Activated CD8-positive, alpha-beta memory T cell treated with anti-CD3 and anti-CD28 coated beads for 4 hours (primary cell): ENCODE measurements at places on chromosomes 5 and 9.

DNA sequence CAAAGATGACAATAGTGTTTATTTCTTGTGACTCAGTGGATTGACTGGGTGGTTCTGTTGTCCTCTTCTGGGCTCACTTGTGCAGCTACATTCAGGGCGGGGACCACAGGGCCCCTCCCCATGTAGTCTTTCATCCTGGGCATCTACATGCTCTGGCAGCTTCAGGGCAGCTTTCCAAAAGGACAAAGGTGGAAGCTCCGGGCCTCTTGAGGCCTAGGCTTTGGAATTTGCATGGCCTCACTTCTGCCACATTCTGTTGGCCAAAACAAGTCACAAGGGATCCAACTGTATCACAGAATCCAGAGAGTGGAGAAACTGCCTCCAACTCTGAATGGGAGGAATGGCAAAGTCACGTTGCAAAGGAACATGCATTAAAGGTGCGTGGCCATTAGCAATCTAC is 64.3 kb downstream of the ARHGAP26 start:
- no peak for DNase-seq

DNA sequence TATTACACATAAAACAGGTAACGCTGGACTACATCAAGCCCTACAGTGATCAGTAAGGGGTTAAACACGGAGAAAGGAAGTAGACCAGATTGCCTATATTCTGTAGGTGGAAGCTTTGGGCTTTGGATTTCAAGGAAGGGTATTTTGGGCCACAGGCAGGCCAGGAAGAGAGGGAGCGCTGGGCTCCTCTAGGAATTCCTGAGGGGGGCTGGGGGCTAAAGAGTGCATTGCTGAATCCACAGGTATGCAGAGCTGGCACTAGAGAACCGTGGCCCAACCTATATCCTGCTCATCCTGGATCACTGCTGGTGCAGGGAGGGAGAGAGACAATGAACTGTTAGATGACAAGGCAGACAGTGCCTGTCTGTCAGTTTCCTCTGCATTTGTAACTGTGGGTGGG is 367.1 kb downstream of the CSNK1G3 start:
- DNase-seq = no peak

- no peak for DNase-seq
These were observed 576.2 kb upstream of the CLINT1 start for GRCh38 chr5:158435161-158435616.

DNA sequence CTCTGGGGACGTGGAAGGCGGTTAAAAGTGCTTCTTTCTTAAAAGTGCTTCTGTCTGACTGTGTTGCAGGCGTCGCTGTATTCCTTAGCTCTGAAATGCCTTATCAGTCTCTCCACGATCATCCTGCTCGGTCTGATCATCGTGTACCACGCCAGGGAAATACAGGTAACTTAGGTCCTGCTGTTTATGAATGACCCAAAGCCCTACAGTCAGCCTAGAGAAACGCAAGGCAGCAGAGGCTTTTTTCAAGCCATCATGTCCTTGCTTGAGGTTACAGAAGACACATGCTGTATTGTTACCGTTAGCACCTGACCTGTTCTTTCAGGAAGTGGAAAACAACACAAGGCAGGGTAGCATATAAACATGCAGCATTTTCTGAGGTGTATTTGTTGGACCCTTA is 2.0 kb downstream of the KCNN2 start:
- no peak for DNase-seq

GRCh38 chr5:58842852-58843251 is 260.0 kb downstream of the RAB3C start:
- DNase-seq = no peak

DNA sequence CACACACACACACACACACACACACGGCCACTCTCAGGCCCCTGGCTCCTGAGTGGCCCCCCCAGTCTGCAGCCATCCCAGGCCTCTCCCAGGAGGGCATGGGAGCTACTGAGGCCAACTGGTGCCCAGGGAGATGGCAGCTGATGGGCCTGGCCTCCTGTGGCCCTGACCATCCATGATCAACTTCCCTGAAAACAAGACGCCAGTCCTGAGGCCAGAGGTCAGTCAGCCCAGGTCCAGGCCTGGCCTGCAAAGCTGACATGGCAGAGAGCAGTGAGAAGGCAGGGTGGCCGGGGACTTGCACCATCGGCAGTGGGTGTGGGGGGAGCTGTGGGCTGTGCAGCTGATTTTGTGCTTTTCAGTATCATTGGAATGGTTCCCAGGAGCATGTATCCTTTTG is 47.0 kb downstream of the SARDH start:
- no peak for DNase-seq

GRCh38 chr5:157747173-157747740 is 3.7 kb downstream of the LSM11 start:
- DNase-seq = no peak

DNA sequence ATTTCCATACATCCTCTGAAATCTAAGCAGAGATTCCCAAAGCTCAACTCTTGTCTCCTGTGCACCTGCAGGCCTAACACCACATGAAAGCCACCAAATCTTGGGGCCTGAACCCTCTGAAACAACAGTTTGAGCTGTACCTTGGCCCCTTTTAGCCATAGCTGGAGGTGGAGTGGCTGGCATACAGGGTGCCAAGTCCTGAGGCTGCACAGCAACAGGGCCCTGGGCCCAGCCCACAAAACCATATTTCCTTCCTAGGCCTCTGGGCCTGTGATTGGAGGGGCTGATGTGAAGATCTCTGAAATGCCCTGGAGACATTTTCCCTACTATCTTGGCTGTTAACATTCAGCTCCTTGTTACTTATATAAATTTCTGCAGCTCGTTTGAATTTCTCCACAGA is 26.5 kb downstream of the DOCK2 start:
- DNase-seq = no peak

- no peak for DNase-seq
These were observed 232.3 kb upstream of the TBCA start for GRCh38 chr5:78008356-78008967.

GRCh38 chr9:88890546-88890945 is 100.7 kb upstream of the S1PR3 start:
- DNase-seq = no peak

DNA sequence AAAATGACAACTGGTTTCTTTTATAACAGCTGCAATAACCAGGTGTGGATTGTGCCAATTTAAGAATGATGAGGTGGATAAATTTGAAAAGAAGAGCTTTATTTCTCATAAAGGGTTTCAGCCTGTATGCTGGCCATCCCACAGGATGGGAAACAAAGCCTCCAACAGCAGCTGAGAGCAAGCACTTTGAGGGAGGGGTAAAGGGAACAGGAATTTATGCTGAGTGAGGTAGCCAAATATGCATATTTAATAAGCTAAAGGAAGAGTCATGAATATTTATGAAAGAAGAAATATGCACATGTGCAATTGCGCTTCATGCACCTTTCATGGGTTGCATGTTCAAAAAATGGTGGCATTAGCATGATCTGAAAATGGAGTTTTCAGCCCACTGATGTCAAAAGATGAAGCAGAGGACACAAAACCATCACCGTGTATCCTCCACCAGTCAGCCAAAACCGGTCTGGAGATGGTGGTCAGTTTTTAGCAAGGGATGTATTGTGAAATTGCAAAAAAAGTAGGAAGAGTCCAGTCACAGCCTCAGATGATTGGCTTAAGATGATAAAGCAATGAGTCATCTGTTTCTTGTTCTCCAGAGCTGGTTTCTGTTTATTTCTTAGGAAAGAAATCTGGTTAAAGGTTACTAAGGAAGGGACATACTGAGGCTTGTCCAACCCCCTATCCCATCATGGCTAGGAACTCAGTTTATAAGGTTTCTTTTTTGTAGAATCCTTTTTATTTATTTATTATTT is 47.9 kb downstream of the DEPDC1B start:
- no peak for DNase-seq

DNA sequence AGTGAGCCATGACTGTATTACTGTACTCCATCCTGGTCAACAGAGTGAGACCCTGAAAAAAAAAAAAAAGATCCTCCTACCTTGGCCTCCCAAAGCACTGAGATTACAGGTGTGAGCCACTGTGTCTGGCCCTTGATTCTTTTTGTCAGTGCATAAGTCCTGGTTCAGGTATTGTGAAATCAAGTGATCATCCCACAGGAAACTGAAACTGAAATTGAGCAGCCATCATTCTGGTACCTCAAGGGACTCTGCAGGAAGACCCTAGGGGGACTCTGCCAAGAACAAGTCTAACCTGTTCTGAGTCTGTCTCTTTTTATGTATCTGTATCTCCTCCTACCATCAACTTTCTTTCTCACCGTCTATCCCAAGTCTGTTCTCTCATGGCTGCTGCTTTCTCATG is 1.9 kb upstream of the DCAF10 start:
- DNase-seq = no peak

- DNase-seq = no peak
These were observed 202.0 kb downstream of the ADAMTSL1 start for GRCh38 chr9:18675973-18676372.

- DNase-seq = no peak
These were observed 526.7 kb upstream of the TRPC7 start for GRCh38 chr5:136892000-136892399.

GRCh38 chr9:28051559-28052503 is 478.6 kb upstream of the C9orf72 start:
- DNase-seq = no peak

DNA sequence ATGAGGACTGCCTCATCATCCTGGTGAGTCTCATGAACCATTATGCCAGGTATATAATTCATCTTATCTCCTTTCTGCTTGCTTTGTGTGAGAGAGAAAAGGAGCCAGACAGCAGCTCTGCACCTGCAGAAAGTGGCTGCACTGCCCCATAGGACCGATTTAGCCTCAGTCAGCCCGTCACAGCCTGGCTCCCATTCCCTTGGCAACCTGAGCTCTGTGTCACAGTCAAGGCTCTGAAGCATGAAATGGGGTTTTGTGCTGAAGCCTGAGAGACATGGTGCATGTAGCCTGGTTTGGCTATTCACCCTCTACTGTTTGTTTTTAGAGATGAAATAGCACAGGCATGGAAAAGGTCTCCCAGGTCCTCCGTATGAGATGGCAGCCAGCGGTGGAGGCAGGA is 198.3 kb downstream of the KCTD16 start:
- no peak for DNase-seq

DNA sequence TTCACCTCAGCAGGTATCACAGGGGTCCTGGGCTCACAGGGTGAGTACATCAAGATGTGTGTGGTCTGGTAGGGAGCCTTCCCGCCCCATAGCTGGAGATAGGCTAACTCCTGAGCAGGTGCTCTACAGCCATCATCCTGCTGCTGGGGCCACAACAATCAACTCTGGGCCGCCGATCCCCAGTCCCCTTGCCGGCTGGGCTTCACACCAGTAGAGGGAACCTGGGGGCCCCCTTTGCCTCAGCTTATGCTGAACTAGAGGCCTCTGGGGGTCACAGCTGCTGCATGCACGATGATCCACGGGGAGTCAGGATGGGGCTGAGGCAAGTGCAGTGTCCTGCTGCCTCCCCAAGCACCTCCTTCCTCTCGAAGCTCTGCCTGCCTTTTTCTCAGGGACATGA is 46.5 kb downstream of the IRF1 start:
- DNase-seq = no peak

DNA sequence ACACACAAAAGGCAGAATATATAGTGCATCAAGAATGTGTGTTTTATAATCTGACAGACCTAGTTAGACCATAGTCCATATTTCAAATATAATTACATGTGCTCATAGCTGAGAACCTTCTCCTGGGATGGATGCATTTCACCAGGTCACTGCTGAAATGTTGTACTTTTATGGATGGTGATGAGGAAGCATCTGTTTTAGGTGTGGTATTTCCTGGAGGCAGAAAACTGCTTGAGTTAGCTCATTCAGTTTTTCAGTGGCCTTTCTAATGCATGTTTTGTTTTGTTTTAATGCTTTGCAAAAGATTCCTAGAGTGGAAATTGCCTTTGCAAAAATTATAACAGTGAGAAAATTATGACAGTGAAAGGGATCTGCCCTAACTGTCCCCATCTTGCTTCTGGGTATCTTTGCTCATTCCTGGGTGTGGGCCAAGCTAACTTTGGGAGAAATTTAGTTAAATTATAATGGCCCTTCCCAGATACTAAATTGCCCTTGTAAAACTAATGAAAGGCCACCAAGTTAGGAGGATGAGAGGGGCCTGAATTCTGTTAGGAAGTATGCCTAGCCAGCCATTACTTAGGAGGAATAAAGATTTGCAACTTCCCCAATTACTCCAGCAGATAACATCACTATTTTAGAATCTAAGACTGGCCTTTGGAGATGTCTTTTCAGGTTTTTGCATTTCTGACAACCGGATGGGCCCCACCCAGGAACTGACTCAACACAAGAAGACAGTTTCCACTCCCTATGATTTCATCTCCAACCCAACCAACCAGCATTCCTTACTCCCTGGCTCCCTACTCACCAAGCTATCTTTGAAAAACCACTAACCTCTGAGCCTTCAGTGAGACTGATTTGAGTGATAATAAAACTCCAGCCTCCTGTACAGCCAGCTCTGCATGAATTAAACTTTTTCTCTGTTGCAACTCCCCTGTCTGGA is 7.0 kb upstream of the IL12B start:
- DNase-seq = no peak

DNA sequence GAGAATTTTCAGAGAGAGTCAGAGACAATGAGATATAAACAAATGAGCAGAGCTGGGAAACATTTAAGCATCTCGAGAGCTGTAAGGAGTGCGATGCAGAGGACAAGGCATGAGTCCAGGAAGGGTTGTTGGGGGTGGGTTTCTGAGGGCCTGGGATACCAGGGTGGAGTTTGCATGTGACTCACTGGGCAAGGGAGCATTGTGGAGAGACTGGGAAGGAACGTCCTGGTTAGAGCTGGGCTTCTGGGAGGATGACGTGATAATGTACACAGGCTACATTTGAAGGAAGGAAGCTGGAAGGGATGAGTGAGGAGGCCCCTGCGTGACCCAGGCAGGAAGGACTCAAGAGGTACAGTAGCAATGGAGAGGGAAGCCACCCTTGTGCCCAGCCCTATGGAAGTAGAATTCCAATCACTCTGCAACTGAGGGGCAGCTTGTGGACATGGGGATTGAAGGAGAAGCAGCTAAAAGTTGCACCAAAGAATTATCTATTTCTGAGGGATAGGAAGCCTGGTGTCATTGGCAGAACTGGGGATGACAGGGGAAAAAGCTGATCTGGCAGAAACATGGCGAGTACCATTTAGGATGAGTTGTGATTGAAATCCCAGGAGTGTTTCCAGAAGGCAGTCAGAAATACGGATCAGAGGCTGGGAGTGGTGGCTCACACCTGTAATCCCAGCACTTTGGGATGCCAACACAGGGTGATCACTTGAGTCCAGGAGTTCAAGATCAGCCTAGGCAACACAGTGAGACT is 59.3 kb upstream of the AFAP1L1 start:
- no peak for DNase-seq

GRCh38 chr9:136050266-136050700 is 44.8 kb downstream of the NACC2 start:
- no peak for DNase-seq
